ENCODE measurements at places on chromosomes 3 and 15.

GRCh38 chr3:32616267-32616962, 45.8 kb upstream of the DYNC1LI1 start:
- DNase-seq, result no peak

DNA sequence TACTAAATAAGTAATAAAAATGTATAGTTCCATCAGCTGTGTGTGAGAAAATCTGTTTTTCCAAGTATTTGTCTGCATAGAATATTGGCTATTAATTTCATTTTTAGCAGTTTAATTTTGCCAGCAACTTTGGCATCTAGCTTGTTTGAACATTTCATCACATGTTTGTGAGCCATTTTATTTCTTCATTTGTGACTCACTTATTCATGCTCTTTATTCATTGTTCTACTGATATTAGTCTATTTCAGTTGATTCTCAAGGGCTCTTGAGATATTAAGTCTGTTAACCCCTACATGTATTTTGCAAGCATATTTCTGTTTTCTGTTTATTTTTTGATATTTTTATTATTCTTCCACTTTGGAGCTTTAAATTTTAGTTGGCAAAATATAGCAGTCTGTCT, 74.0 kb upstream of the PHLDB2 start:
- no peak for DNase-seq

- no peak for DNase-seq
Measured at GRCh38 chr3:41323467-41324155, 124.3 kb downstream of the CTNNB1 start.

- DNase-seq, result no peak
Measured at GRCh38 chr3:105844704-105845103, 24.1 kb downstream of the CBLB start.

GRCh38 chr3:157175691-157176507, 16.0 kb upstream of the CCNL1 start:
- peak; percentile 55 for DNase-seq

DNA sequence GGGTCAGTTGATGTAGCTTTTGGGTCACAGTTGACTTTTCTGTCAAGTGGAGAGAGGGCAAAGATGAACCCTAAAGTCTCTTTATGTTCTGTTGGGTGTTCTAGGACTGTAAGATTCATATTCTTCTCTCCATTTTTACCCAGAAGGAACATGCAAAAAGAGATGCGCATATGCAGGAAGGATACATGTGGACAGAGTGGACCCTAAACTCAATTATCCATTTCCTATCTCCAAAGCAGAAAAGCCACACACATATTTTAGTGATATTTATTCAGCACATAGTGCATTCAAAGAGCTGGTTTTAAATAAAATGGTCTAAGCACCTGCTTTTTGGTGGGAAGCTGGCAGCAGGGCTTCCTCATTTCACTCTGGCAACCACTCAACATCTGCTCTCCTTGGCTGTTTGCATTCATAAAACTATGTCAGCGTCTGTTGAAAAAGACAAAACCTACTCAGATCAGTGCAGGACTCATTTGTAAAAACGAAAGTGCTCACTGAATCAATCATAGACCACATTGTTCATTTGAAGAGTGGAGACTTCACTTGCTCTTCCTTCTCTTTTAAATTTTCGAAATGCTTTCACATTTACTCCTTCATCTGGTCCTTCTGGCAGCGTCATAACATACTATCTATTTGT, 96.6 kb downstream of the SEMA6D start:
- no peak for DNase-seq

DNA sequence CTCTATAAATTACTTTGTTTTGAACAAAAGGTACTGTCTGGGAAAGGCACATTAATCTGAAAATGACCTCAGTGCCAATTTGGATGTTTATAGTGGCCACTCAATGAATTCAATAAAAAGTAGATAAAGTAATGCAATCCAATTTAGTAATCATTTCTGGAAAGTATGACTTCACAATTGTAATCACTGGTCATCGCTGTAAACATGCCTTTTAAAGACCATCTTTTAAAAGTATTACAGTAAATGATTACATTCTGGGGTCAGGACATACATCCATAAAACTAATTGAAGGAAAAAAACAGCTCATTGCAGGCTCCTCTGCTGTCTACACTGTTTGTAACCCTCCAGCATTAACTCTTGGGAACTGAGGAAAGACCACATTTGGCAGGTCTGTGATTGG, 43.2 kb downstream of the HRH1 start:
- DNase-seq, result no peak

DNA sequence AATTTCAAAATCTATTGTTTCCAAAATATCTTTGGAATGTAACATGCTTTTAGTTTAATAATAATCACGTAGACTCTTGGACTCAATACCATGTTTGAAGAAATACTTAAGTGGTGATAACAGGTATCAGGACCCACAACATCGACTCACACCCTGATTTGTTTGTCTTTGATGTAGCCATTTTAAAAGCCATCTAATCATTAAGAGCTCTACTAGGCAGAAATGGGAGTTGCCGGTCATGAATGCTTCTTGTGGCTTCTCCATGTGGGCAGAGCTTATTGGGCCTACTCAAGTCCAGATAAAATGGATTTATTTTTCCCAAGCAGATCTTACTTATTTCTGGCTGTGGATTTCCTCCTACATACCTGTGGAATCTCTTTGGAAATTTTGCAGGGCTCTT, 261.6 kb upstream of the NR2F2 start:
- no peak for DNase-seq

DNA sequence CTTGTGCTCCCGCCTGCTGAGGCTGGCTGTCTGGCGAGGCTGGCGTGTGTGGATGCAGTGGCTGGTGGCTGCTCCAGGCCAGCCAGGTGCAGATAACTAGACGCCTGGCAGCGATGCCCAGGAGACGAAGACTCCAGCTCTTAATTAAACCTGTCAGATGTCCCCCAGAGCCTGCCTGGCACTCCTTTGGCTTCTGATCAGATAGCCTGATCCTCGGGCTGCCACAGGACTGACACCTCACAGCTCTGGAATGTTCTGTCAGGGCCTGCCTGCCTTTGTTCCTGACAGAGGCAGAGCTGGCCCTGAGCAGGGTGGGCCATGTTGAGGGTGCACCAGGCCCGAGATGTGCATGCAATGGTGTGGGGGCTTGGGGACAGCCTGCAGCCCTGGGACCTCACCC, 36.5 kb downstream of the PLXNA1 start:
- peak; percentile 89 for DNase-seq

- DNase-seq, result peak; percentile 72
Measured at GRCh38 chr3:53845103-53845880, 927 bp downstream of the CHDH start.

DNA sequence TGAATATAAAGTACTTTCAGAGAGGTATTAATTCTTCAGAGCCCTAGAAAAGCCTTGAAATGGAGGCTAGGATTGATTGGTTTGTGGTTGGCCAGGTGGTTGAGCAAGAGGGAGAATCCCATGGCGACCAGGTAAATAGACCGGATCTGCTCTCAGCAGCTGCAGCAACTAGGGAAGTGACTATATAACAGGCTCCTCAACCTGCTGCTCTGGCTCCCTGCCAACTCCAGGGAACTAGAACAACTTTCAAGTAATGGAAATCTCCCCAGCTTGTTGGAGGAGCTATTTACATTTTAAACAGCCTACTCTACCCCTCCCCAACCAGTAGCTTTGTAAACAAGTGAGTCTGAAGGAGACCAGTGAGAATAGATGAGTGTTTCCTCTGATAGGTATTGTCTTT, 121.8 kb upstream of the CADM2 start:
- peak; percentile 4 for DNase-seq

DNA sequence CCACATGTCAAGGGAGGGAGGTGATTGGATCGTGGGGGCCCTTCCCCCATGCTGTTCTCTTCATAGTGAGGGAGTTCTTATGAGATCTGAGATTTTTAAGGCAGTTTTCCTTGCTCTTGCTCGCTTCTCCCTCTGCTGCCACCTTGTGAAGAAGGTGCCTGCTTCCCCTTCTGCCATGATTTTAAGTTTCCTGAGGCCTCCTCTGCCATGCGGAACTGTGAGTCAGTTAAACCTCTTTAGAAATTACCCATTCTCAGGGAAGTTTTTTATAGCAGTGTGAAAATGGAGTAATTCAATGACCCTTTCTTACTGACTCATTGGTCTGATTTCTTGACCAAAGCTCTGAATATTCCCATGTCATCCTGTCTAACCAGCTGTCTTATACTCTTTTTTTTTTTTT, 484.4 kb upstream of the TPRG1 start:
- DNase-seq, result peak; percentile 55

- no peak for DNase-seq
Measured at GRCh38 chr3:108053067-108053466, 37.8 kb downstream of the CD47 start.

DNA sequence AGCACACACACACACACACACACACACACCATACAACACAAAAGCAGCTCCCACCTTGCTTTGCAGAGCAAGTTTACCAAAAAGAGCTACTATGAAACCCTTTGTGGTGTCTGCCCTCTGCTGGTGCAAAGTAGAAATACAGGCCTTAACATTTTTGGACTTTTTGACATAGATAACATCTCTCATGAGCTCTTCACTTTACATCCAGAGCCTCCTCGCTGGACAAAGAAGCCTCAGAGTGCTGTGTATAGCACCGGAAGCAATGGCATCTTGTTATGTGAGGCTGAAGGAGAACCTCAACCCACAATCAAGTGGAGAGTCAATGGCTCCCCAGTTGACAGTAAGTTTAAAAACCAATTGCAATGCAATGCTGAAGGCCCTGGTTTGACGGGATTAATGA, 157.9 kb downstream of the CHL1 start:
- peak; percentile 77 for DNase-seq

GRCh38 chr15:41474436-41474835, 19.2 kb upstream of the ITPKA start:
- DNase-seq, result no peak

GRCh38 chr15:36658312-36658711, 78.9 kb downstream of the CDIN1 start:
- no peak for DNase-seq

DNA sequence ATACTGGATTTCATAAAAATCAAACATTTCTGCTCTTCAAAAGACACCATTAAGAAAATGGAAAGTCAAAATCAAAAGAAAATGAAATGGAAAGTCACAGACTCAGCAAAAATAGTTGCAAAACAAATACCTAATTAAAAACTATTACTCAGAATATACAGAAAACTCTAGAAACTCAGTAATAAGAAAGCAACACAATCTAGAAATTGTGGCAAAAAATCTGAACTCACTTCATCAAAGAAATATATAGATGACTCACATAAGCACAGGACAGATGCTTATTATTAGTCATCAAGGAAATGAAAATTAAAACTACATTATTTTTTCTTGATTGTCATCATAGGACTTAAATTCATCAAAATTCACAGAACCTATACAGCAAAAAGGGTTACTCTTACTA, 430.0 kb downstream of the SHQ1 start:
- no peak for DNase-seq

DNA sequence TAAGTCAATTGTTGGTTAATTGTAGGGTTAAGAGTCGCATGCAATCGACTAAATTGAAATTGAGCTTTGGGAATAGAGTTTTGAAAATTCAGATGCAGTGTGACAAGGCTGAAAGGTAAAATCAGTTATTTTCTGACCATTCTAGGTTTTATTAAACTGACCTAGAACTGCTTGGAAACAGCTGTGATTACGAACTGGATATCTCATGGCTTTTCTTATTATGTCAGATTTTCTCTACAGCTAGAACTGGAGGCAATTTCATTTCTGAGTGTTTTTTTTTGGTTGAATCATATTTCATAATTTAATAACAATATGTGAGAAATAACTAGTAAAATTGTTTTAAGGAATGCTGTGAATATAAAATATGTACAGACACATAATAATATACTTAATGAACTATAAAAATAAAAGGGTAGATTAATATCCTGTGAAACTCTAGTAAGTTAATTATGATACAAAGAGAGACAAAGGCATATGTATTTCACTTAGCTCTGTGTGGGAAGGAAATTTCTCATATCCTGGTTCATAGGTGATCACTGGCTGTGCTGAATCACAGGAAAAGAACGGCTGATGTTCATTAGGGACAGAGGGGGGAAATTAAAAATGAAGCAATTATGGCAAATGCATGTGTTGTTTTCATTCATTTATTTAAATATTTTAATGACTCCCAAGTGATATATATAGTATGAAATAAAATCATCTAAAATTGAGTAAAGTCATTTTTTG, 403.2 kb downstream of the ZIC1 start:
- DNase-seq, result no peak

DNA sequence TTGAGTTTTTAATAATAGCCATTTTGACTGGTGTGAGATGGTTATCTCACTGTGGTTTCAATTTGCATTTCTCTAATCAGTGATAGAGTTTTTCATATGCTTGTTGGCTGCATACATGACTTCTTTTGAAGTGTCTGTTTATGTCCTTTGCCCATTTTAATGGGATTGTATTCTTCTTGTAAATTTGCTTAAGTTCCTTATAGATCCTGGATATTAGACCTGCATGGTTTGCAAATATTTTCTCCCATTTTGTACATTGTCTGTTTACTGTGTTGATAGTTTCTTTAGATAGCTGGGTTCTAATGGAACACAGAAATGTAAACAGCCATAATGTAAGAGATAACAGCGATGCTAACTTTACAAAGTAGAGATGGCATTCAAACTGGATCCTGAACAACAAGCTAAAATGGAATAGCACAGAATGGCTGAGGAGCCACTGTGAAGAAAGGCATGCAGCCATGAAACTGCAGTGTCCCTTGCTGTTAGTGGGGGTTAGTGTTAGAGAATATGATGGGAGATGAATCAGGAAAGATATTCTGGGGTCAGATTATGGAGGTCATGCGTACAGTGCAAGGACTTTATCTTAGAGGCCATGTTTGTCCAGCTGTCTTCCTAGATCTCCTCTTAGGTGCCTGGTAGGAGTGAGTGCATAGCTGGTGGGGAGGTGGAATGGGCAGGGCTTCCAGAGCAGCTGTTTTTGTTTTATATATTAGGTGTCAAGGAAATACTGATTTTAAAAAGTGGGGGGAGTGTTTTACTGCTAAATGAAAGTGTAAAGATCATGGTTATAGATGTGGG, 48.1 kb downstream of the BBS4 start:
- no peak for DNase-seq

GRCh38 chr3:115113367-115113766, 33.7 kb downstream of the ZBTB20 start:
- DNase-seq, result peak; percentile 16

- peak; percentile 24 for DNase-seq
Measured at GRCh38 chr3:9820946-9821345, 10.9 kb downstream of the TTLL3 start.
